ENCODE measurements at places on chromosomes 3 and 15.
A peak's percentile ranks its signal among the peaks of the same experiment; 100 is the strongest.

- DNase-seq: no peak
Observed at GRCh38 chr3:184821034-184821433, 9.1 kb downstream of the VPS8 start.

GRCh38 chr15:24955531-24955921 is 739 bp downstream of the SNRPN start:
- DNase-seq: no peak

DNA sequence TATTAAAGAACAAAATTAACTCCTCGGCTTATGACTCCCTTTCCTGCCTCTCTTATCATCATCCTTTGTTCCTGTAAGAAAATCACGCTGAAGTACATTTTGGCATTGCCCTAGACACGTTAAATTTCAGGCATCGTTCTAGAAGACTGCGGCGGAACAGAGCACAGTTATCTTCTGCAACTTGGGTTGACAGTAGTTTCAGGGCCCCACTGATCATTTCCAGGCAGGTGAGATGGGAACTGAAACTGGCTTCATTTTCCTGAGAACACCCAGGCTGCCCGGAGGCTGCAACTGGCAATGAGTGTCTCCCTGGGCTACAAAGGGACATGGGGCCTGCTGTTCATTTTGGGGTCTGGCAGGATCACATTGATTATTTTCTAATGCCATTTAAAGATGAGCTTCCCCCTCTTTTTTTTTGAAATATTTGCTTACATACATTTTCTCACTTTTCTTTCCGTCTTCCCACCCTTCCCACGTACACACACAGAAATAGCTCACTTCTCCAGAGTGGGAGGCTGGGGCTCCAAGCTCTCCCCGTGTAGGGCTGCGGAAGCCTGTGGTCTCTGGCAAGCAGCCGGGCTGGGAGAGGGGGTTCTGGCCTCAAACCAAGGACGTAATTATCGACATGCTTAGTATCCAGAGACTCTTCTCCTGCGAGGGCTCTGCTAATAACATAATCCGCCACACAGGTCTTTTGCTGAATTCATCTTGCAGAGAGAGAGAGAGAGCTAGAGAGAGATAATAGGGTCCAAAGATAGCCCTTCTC is 267.4 kb downstream of the ABHD5 start:
- DNase-seq: no peak

GRCh38 chr3:152026033-152026556 is 152.7 kb downstream of the SUCNR1 start:
- no peak for DNase-seq

DNA sequence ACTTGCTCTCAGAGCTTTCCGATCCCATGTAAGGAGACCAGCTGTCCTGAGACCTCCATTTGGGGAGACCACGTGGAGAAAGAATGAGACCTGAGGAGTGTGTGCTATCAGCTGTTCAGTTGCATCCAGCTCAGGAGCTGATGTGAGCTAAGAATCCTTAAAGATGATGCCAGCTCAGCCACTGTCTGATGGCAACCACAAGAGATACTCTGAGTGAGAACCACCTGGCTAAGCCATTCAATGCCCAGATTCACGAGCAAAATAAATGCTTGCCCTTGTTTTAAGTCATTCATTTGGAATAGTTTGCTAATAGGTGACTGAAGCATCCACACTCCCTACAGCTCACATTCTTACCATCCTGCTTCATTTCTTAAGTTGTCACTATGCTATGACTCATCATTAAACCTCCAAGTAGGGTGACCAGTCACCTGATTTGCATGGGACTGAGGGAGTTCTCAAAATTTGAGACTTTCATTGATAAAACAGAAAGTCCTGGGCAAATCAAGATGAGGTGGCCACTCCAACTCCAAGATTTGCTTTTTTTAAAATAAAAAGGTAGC is 56.4 kb downstream of the SPTSSB start:
- DNase-seq: no peak

DNA sequence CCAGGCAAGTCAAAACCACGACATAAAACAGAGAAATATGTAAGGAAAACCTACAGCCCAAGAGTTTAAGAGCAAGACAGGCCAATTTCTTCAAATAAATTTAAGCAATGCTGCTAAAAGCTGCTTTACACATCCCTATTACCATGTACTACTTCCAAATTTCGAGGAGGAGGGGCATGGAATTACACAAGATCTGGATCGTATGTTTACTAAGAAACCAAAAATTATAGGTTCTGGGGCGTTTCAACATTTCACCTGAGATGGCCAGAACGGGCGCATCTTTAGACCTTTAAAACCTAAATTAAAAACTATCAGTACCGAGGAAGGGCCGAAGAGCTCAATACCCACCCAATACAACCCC is 664 bp upstream of the NR2C2 start:
- no peak for DNase-seq

GRCh38 chr15:33152502-33153109 is 41.9 kb downstream of the FMN1 start:
- no peak for DNase-seq

DNA sequence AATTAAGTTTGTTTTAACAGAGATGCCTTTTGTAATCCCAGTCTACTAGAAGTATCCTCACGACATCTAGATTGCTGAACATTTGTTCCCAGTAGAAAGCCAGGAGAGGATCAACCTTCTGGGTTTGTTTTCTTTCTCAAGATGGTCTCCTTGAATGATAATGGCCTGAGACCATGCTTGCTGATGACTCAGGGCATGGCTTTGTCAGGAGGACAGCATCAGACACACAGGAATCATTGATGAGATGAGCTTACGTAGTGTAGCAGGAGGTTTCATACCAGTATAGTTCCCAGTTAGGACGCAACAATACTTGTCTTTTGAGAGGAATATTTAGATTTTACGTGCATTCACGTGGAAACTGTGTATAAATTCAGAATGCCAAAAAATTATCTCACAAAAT is 38.6 kb downstream of the ATP1B3 start:
- DNase-seq: no peak

- DNase-seq: no peak
Observed at GRCh38 chr15:70311821-70312220, 214.1 kb upstream of the TLE3 start.

DNA sequence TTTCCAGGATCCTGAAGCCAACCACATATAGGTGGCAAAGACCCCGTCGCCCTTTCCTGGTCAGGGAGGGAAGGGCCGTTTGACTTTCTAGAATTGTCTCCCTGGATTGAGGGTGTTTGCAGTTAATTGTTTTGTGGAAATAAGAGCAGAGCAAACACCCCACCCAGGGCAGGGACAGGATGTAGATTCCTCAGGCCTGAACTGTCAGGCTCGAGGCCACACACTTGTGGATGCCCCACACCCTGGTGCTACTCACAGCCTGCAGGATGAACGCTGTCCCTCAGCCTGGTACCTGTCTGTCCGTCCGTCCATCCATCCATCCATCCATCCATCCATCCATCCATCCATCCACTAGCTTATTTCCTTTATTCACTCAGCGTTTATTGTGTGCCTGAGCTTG is 29.9 kb upstream of the FLNB start:
- DNase-seq: no peak

GRCh38 chr3:151024339-151024738 is 51.8 kb upstream of the CLRN1 start:
- DNase-seq: no peak

GRCh38 chr3:111506435-111506834 is 35.6 kb upstream of the CD96 start:
- DNase-seq: no peak

DNA sequence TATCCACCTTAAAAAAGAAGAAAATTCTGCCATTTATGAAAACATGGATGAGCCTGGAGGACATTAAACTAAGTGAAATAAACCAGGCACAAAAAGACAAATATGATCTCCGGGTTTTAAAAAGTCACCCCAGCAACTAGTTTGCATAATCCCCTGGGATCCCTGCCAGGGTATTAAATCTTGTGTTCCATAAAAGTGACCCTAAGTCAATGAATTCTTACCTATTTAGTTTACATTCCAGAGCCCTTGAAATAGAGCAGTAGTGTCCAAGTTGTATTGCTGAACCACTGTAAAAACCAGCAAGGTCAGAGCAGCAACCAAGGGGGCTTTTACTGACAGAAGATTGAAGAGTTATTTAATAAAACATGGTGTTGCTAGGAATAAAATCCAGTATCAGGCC is 716.8 kb upstream of the BCHE start:
- DNase-seq: no peak

GRCh38 chr15:51658664-51659063 is 22.6 kb upstream of the SCG3 start:
- no peak for DNase-seq

- DNase-seq: no peak
Observed at GRCh38 chr3:125019271-125019670, 36.5 kb downstream of the HEG1 start.

- DNase-seq: no peak
Observed at GRCh38 chr3:184678317-184679055, 33.4 kb downstream of the MAGEF1 start.

DNA sequence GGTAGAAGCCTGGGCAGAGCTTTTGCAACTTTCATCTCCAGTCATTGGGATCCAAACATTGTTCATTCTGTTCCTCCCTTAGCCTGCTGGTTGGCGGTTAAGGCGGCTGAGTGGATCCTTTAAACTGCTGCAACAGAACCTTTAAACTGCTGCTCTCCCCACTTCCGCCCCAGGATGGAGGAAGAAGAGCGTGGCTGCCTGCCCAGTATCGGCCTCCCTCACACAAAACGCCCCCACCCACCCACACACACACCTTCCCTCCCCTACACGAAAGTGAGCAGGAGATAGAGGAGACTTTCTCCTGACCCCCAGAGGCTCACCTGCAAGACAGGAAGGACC is 460 bp upstream of the ZMAT3 start:
- no peak for DNase-seq

GRCh38 chr15:25487226-25487884 is 48.5 kb upstream of the UBE3A start:
- DNase-seq: no peak

GRCh38 chr3:64214381-64215018 is 10.8 kb downstream of the PRICKLE2 start:
- DNase-seq: no peak

- DNase-seq: no peak
Observed at GRCh38 chr3:159488602-159489001, 500.0 kb upstream of the IL12A start.

DNA sequence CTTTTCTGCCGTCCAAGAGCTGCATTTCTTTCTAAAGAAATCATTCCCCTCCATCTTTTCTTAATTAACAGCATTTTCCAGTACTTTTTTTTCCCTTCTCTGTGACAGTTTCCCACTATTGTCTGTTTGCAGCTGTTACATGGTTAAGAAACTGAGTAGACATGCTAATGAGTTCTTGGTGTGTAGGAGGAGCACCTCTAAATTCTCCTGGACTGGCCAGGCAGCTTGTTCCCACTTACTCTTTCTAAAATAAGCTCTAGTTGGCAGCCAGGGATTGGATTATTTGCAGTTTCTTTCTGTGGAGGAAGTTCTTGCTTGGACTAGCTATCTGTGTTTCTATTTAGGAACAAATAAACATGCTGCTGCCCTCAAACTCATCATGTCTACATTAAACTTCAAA is 235.1 kb upstream of the GAP43 start:
- no peak for DNase-seq

- peak; percentile 87 for DNase-seq
Observed at GRCh38 chr3:50192689-50193141, 1.3 kb downstream of the GNAT1 start.

GRCh38 chr3:46979958-46980497 is 562 bp downstream of the NBEAL2 start:
- no peak for DNase-seq

DNA sequence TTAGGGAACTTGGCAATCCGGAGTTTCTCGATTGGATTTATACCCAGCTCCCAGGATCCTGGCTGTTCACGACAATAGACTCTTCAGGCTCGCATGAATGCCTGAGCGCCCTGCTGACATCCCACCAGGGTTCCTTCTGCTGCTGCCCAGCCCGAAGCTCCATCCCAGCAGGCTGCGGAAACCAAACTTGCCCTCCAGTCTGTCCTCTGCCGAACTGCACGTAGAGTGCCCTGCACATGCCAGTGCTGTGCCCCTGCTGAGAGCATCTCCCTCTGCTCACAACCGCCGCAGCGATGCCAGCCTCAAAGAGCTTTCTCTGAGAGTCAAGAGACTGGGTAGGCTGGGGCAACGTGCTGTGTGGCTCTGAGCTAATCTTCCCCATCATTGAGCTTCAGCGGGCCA is 6.9 kb downstream of the ADAMTS7 start:
- DNase-seq: no peak

DNA sequence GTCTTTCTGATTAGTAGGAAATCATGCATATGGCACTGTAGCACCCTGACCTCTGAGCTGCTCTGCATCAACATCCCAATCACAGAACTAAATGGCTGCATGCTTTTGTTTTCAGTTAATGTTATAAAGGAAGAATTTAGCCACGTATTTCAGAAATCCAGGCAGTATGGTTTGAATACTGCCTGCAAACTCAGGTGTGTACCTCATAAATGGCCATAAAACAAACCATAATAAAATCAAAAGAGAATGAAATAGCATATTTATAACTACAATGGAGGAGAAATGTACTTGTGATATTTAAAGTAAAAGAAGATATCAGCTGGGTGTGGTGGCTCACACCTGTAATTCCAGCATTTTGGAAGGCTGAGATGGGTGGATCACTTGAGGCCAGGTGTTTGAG is 94.5 kb downstream of the IL20RB start:
- DNase-seq: no peak

DNA sequence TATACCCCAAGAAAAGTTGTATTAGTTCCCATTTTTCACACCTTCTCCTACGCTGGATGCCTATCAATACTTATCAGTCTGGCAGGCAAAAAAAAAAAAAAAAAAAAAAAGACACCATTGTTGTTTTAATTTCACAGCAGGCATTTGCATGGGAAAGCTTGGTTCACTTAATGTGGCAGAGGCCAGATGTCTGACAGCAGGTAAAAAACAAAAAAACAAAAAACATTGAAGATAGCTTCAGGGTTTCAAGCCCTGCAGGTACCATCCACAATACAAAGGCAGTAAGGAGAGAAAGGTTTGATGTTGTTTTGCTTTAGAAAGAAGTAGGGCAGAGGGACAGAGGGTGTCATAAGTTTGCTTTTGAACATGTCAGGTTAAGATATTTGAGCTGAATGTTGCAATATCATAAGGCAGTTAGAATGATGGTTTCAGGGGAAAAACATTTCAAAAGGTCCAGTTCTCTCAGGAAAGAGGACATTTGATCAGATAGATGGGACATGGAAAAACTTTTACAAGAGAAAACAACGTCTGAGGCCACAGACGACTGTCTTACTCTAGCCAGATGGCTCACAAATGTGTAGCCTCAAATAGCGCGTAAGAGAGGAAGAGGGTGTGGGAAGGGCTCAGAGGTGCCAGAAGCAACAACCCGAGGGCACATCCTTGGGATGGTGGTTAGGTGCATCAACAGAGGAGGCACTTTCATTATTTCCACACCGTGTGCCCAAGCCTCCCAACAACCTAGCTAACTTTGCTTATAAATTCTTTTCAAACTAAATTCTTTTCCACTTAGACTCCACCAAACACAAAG is 25.7 kb downstream of the PCOLCE2 start:
- DNase-seq: no peak

DNA sequence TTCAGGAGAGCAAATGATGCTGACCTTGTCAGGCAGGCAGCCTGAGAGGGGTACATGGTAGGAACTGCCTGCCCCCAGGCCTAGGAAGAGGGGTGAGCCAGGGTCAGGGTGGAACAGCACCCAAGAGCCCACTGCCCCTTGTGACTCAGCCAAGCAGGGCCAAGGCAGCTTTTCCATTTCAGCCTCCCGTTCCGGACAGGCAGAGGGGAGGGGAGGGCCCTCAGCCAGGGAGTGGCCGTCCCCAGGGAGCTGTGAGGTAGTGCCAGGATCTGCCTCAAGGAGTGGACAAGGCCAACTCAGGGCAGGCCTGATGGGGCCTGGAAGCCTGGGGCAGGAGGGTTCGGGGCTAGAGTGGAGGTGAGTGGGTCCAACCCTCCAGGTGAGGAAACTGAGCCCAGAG is 5.1 kb upstream of the ANKRD63 start:
- peak; percentile 72 for DNase-seq

Data from glutamatergic neuron (in vitro differentiated cells).